ENCODE measurements at places on chromosomes 4 and X. TPM values are rescaled to one million over a fixed set of nuclear protein-coding genes. Genes with fewer than 3 reads are reported as not detected.
A peak's percentile ranks its signal among the peaks of the same experiment; 100 is the strongest.

DNA sequence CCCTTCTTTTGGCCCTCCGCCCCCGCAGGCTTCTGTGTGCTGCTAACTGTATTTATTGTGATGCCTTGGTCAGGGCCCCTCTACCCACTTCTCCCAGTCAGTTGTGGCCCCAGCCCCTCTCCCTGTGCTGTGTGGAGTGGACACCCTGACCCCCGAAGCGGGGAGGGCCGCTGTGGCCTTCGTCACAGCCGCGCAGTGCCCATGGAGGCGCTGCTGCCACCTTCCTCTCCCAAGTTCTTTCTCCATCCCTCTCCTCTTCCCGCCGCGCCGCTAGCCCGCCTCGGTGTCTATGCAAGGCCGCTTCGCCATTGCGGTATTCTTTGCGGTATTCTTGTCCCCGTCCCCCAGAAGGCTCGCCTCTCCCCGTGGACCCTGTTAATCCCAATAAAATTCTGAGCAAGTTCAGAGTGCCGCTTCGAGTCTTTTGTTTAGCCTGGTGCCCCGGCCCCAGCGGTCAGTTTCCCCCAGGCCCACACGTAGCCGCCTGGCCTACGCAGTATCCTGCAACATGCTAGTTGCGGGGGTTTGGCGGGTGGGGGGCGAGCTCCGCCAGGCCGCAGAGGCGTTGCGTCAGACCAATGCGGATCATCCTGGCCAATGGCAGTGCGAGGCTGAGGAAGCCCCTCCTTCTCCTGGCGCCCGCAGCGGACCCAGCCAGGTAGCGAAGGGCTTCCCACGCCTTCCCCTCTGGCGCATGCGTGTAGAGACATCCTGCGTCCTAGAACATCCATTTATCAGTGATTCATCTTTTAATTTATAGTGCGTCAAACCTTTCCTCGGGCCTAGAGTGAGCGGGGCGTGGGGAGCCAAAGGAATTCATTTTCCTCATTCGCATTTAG, 5.6 kb upstream of the KANTR start:
- DNase-seq: no peak

DNA sequence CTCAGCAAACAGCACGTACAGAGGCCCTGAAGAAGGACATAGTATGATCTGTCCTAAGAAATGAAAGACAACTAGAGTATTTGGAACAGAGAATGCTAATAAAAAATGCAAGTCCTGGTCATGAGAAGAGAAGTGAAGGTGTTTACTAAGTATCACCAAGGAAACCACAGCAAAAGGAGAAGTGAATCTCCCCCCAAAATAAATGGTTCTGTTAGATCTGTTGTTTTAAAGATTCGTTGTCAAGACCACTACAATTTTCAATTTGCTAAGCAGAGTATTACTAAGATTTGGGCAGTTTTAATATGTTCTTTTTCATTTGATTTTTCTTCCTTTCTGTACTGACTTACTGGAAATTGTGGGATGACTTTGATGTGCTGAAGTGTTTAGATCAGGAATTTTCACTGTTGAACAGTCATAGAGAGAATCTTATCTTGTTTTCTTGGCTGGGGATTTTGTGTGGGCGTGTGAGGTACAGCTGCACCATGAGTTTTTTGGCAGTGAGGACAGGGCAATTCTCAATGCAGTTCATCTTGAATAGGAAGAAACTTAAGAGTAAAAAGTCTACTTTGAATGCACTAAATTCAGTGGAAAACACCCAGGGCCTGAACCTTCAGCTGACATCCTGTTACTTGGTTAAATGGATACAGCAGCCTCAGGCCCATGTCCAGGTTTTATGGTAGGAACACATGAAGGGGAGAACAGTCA, 132.2 kb downstream of the STIM2 start:
- peak; percentile 37 for DNase-seq

- DNase-seq: no peak
Measured at GRCh38 chrX:128619490-128619889, 567.3 kb upstream of the ACTRT1 start.

GRCh38 chrX:100643956-100644860, at the start of gene SRPX2:
TSS of gene SRPX2 (plus strand) at chrX:100644199. CDS start at chrX:100646323, 2,124 bp downstream.
- DNase-seq: peak; percentile 92

The NUP62CL gene
- not detected for total RNA-seq

The KIT gene
- 0.02 TPM for total RNA-seq
